Epithelial cell of umbilical artery (primary cell): ENCODE measurements at places on chromosomes 3 and 15. TPM values are rescaled to one million over a fixed set of nuclear protein-coding genes. Genes with fewer than 3 reads are reported as not detected.

The CILP gene
- not detected in 2 replicates for total RNA-seq

The PIK3CB gene
- total RNA-seq = 14.1 and 16.9 TPM in 2 replicates

The ADAMTSL3 gene
- not detected in 2 replicates for total RNA-seq

The CEP19 gene
- 1.9 and 4.3 TPM in 2 replicates for total RNA-seq

The DLL4 gene
- total RNA-seq = 88.8 and 218 TPM in 2 replicates

The DNAJA4 gene
- total RNA-seq = 5.2 and 8.8 TPM in 2 replicates

The ZNF501 gene
- 3.2 and 5.8 TPM in 2 replicates for total RNA-seq

The CD200 gene
- total RNA-seq = 0.30 and 1.6 TPM in 2 replicates

The BCL2A1 gene
- total RNA-seq = 0.76 and 2.3 TPM in 2 replicates

The NPRL2 gene
- 18.7 and 20.8 TPM in 2 replicates for total RNA-seq

The TRH gene
- total RNA-seq = not detected in 2 replicates

The OR5K2 gene
- total RNA-seq = not detected in 2 replicates

The IGF2BP2 gene
- total RNA-seq = 48.1 and 68.4 TPM in 2 replicates

The GP5 gene
- total RNA-seq = not detected in 2 replicates

The ERICH6 gene
- total RNA-seq = not detected in 2 replicates

The GNAT1 gene
- total RNA-seq = not detected in 2 replicates
